ENCODE measurements at places on chromosomes 6 and 20.

DNA sequence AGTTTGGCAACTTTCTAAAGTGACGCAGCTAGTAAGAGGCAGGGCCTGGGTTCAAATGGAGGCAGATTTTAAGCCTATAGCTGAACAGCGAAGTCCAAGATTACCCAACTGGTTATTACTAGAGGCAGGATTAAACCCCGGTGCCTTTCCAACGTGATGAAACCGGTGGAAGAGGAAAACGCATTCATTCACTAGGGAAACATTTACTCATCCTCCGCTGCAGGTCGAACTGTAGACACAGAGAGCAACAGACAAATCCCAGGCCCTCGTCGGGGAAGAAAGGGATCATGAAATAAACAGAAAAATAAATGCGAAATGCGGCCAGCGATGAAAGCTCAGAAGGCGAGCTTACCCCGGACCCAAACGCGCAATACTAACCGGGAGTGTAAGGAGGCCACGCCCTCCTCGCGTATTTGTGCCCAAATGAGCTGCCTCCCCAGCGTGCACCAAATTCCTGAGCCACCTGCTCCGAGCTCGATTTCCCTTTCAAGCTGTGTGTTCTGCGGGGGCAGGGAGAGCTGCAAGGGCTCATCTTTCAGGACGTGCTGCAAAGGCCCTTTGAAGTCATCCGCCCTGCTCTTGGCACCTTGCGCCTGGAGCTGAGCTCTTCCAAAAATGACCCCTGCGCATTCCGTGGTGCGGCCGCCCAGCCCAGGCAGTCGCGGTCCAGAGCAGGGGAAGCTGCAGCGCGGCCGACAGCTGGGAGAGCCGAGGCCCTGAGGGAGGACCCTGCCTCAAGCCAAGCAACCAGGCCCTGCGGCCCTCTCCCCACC lies 46.9 kb downstream of the PDYN start:
- no peak for DNase-seq

- no peak for DNase-seq
Observed at GRCh38 chr20:3181270-3181669, 7.9 kb upstream of the LZTS3 start.

- no peak for DNase-seq
Observed at GRCh38 chr6:158219228-158219627, 51.1 kb downstream of the GTF2H5 start.

DNA sequence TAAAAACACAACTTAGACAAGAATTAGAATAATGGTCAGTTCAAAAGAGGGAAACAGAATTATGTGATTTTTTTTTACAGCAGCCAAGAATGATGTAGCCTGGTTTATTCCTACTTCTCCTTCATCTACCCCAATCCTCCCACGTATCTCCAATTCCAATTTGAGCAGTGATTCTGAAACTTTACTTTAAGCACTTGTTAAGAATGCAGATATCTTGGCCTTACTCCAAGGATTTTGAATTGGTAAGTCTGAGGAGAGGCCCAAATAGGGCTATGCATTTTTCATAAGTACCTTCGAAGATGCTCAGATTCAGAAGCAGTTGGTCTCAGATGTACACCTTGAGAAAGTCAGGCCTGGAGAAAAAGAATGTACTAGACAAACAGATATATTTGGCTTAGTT lies 233.4 kb upstream of the FLRT3 start:
- DNase-seq: no peak

GRCh38 chr6:131628726-131629125 lies 684 bp upstream of the MED23 start:
- no peak for DNase-seq

- no peak for DNase-seq
Observed at GRCh38 chr6:157432892-157433265, 51.9 kb downstream of the ZDHHC14 start.

GRCh38 chr20:56932575-56933330 lies 303.6 kb downstream of the TFAP2C start:
- no peak for DNase-seq

DNA sequence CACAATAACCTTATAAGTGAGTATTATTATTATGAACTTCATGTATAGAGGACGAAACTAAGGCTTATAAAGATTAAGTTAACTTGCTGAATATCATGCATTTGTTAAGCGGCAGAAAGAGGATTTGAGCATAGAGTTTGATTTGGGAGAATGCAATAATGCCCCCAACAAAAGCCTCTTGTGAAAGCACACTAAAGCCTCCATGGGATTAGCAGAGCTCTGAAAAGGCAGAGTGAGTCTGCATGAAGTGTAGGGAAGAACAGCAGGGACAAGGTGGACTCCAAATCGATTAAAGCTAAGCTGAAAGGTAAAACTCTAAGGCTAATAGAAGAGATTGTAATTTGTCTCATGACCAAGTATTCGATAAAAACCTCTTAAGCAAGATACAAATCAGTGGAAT lies 100.3 kb downstream of the SH3BGRL2 start:
- no peak for DNase-seq

DNA sequence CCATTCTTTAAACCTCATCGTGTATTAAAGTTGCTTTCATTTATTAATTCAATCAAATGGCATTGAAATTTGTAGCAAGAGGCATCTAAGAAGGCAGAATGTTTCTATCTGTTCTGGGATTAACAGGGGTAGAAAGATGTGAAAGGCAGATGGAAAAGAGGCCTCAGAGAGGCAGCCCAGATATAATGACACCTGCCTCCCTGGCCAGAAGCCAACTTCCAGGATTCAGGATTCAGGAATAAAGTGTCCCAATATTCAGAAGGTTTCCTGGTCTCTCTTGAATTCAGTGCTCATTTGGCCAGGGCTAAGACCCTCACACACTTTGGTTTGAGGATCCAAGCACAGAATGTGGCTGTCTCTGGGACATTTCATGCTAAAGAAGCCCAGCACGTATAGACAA lies 39.9 kb downstream of the HLA-B start:
- no peak for DNase-seq

- DNase-seq: no peak
Observed at GRCh38 chr6:139187489-139187888, 52.6 kb downstream of the HECA start.

- DNase-seq: no peak
Observed at GRCh38 chr20:47334022-47334551, 22.4 kb downstream of the ZMYND8 start.

- DNase-seq: no peak
Observed at GRCh38 chr20:58524814-58525213, 9.6 kb upstream of the APCDD1L start.

DNA sequence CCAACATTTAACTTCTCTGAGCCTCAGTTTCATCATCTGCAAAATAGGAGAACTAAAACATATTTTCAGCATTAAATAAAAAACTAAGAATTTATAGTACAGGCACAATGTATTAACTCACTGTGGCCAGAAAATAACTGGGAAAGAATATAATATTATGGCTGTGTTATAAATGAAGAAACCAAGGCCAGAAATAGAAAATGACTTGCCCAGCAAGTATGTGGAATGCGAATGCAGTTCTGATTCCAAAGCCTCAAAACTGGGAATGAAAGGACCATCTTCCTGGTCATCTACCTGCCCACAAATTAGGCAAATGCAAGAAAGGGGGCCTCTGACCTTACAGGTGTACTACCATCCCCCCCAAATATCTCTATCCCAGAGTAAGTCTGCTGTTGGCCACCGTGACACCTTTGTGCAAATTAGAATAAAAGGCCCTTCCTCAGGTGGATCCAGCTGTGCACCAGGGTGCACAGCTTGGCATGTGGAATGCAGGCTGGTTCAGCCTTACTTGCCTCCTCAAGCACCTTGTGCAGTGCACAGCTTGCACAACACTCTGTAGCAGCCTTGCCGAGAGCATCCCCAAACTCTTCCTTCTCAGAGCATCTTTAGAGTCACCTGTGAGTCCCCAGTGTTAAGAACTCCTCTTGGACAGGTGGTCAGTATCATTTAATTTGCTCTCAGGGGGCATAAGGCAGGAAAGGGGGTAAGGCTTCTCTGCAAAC lies 4.4 kb downstream of the SLC13A3 start:
- no peak for DNase-seq

DNA sequence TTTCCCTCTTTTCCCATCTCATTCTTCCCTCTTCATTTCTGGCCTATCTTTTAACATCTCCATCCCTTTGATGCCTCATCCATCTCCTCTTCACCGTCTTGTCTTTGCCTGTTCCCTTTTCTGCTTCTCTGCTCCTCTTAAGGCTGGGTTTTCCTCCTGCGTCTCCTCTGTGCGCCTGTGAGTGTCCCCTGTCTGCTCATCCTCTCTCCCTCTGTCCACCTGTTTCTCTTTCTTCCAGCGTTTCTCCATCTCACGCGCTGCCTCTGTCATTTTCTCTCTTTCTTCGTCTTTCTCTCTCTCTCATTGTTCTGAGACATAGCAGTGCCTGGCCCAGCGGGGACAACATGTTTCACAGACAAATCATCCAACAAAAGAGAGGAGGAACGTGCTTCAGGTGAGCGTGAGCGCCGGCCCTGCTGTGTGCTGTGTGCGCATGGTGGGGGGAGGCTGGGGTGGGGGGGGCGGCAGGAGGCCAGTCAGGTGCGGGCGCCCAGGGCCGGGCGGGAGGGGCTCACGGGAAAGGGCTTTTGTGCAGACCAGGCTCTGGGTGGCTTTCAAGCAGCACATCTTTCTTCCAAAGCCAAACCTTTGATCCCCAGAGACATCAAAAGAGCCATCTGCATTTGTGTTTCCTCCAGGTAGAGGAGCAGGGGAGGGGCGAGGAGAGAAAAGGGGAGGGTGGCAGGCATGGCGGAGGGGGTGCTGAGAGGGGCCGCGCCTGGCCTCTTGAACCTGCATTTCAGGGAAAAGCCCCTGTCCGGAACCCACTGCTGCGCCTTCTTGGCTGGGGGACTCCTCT lies 121.3 kb downstream of the VEGFA start:
- DNase-seq: no peak

- no peak for DNase-seq
Observed at GRCh38 chr20:44601801-44602204, 19.4 kb downstream of the PKIG start.

GRCh38 chr6:136551103-136551502 lies 881 bp upstream of the MAP7 start:
- DNase-seq: no peak

DNA sequence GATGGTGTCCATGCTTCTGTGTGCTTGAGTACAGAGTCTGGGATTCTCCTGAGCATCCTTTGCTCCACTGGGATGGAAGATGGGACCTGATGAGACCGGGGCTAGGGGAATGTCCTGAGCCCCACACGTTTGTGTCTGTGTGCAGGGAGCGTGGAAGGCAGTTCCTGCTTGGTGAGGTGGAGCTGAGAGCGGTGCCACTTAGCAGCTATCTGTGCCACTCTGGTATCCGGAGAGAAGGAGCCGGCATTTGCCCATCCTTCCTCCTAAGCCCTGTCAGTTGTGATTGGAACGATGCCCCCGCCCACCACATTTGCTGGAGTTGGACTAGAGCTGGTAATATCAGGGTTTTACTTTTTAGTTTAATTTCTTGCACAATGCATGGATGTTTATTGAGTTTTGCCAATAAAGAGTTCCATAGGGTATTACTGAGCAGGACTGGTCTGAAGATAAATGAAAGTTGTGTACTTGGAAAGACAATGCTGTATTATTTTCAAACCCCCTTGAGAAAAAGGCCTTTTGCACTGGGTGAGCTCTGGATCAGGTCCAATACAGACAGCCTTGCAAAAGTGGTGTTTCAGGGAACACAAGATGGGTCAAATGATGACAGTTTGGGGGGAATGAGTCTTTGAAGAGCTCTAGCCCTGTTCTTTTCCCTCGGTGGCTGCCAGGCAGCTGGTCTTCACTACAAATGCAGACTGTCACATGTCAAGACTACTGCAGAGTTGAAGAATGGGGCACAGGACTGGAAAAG lies 130.8 kb downstream of the SYCP2 start:
- no peak for DNase-seq
